ENCODE measurements at places on chromosomes 7 and 10.

DNA sequence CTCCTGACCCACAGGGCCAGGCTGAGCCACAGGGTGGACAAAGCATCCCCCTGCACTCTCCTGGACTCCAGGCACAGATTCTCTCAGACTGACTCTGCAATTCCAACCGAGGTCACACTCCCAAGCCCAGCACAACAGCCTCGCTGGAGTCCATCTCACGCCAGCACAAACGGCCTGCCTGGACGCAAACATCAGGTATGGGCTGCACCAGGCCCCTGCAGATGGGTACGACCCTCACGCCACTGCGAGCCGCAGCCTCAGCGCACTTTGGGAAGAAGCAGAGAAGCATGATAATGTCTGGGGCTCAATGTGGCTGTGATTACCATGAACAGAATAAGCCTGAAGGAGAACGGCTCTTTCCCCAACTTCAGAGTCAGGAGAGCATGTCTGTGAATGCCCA, 66.4 kb upstream of the CFAP46 start:
- DNase-seq, result no peak

DNA sequence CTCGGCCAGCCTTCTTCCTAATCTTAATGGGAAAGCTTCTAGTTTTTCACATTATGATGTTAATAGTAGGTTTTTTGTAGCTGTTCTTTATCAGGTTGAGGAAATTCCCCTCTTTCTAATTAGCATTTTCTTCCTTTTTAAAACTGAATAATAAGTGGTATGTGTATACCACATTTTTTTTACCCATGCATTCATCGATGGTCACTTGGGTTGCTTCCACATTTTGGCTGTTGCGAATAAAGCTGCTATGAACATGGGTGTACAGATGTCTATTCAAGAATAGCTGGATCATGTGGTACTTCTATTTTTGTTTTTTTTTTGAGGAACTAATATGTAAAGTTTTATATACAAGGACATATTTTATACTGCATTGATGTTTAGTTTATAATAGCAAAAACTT, 44.3 kb downstream of the NRF1 start:
- no peak for DNase-seq

DNA sequence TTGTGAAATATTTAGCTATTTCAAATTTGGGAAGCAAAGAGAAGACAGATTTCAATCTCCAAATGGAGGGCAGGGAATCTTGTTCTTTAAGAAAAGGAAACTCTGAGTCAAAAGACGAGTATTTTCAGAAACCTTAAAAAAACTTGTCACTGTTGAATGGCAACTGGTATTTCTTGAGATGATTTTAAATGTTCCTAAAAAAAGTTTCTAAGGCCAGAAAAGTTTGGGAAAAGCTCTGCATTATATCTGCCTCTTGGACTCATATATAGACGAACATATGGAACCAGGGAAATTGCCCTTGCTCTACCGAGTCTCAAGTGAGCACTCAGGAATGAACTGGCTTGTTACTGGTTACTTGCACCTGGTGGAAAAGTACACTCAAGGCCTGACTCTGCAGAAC, 69.5 kb downstream of the ADAM22 start:
- no peak for DNase-seq

- no peak for DNase-seq
These were observed 32.2 kb upstream of the COL13A1 start for GRCh38 chr10:69769395-69769992.

GRCh38 chr7:79610748-79611304, 157.4 kb upstream of the MAGI2 start:
- no peak for DNase-seq

All from stimulated activated CD4-positive, alpha-beta T cell treated with anti-CD3 and anti-CD28 coated beads, Interleukin-2, amount 100 ng/mL, for 24 hours (primary cell).